Tibial nerve (tissue), 4 donors: ENCODE measurements at places on chromosomes 6 and 20. TPM values are rescaled to one million over a fixed set of nuclear protein-coding genes. Genes with fewer than 3 reads are reported as not detected.
A peak's percentile ranks its signal among the peaks of the same experiment; 100 is the strongest.

BPIFB6 gene
- total RNA-seq, result not detected

CTAGE9 gene
- total RNA-seq, result not detected

DNA sequence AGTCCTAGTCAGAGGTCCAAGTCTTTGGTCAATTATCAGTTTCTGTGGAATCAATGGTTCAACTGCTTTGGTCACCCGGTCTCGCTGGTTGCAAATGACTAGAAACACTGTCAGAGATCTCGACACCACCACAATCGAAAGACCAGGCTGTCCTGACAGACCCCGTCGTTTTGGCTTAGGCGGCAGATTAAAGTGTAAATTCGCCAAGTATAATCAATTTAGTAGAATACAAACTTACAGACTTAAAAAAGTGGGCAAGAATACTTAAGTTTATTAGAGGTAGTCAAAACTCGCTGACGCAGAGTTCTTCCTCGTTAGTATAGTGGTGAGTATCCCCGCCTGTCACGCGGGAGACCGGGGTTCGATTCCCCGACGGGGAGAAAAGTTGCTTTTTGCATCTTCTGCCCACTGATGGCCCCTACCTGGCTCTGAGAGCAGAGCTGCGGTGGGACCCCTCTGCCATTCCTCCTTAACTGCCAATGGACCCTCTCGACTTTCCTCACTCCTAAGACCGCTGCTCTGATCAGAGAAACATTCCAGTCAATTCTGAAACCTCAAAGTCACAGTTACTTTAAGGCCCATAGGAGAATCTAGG lies 30.6 kb upstream of the ZNF184 start:
- peak overlapping the region; percentile 28 for H3K4me3 ChIP-seq
- H3K4me1 ChIP-seq, result no peaks in the 10 kb centered on the region
- DNase-seq, result peak; percentile 31
- no peaks in the 10 kb centered on the region for H3K36me3 ChIP-seq

DNA sequence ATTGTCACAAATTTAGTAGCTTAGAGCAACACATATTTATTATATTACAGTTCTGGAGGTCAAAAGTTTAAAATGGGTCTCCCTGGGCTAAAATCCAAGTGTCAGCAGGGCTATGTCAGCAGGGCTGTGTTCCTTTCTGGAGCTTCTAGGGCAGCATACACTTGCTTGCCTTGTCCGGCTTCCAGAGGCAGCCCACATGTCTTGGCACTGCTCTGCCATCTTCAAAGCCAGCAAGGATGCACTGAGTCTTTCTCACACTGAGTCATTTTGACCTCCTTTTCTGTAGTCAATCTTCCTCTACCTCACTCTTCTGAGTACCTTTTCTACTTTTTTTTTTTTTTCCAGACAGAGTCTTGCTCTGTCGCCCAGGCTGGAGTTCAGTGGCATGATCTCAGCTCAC lies 39.0 kb downstream of the ADGRF4 start:
- no peak overlapping the region for H3K4me3 ChIP-seq
- H3K36me3 ChIP-seq, result no peaks in the 10 kb centered on the region
- no peaks in the 10 kb centered on the region for H3K27me3 ChIP-seq
- H3K4me1 ChIP-seq, result no peaks in the 10 kb centered on the region
- no peak overlapping the region for H3K27ac ChIP-seq

DNA sequence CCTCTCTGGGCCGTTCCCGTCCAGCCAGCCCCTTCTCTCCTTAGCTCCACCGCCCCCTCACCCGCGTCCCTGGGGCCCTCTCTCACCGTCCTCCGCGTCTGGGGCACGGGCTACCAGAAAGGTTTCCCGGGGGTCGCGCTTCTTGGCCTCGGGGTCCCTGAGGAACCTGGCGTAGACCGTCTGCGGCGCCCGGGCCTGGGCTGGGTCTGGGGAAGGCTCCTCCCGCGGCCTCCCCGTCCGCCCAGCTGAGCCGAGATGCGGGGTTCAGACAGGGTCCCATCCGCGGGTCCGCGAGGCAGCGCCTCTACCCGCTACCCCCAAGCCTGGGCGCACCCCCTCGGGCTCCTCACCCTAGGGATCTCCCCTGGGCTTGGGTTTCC lies 1.1 kb downstream of the TULP1 start:
- no peaks in the 10 kb centered on the region for H3K36me3 ChIP-seq
- no peaks in the 10 kb centered on the region for H3K27me3 ChIP-seq
- DNase-seq, result no peak
- no peak overlapping the region for H3K4me3 ChIP-seq
- H3K4me1 ChIP-seq, result peaks cover 11% of the 10 kb centered on the region
- H3K27ac ChIP-seq, result no peak overlapping the region

LATS1 gene
- total RNA-seq, result 21.0 TPM

DNA sequence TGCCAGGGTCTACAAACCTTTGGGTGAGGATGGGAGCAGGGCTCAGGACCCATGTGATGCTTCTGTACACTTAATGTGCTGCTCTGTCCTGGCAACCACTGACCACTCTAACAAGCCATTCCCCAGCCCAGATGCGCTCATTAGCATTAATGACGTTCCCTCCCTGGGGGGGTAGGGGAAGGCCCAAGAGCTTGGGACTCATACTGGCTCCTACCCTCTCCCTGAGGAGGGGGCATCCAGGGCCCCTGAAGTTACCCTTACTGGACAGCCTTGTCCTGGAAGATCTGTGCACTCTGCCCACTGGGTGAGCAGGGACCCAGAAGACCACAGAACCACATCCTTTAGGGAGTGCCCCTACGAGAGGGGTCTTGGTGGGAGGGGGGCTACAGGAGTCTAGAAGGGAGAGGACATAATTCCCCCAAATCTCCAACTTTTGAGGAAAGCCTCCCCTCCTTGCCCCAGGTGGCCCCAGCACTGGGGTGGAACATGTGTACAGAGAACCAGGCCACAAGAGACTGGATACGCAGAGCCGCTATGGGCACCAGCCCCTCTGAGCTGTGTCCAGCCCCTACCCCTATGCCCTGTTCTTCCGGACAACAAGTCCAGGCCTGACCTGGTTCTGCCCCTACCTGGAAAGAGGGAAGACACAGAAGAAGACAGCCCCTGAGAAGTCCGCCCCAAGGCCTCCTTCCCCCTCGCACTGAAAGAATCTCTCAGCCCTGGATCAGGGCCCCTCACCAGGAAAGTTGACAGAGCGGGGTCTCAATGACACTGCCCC lies 1.4 kb downstream of the TEAD3 start:
- H3K36me3 ChIP-seq, result no peaks in the 10 kb centered on the region
- DNase-seq, result no peak
- peak overlapping the region; percentile 93 for H3K27ac ChIP-seq
- H3K4me1 ChIP-seq, result no peaks in the 10 kb centered on the region
- no peaks in the 10 kb centered on the region for H3K27me3 ChIP-seq

GRCh38 chr6:132910759-132911158 lies 96.4 kb downstream of the RPS12 start:
- no peaks in the 10 kb centered on the region for H3K27me3 ChIP-seq
- no peak overlapping the region for H3K4me3 ChIP-seq
- DNase-seq, result no peak

DNA sequence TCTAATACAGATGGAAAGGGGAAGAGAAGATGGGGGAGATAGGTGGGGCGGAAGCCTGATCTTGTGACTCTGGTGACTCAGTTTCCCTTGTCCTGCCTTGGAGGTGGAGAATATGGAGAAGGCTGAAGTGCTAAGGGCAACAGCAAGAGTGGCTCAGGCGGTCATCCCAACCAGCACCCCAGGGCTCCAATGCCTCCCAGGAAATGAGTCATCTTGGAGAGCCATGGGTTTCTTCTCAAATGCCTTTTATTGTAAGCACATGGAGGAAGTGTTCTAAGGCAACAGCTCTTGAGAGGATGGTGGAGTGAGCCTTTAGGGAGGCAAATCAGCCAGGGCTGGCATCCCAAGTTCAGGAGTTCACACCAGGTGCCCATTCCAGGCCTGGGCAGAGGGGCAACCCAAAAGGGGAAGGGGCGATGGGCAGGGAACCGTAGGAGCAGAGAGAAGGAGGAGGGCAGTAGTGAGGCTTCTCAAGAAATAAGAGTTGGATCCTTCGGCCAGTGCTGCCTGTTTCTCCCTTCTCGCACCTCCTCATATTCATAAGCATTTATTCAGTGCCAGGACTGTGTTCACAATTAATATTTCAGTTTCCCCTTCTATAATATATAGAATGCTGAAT lies 13.2 kb upstream of the AHCY start:
- DNase-seq, result no peak
- H3K36me3 ChIP-seq, result no peaks in the 10 kb centered on the region
- peaks cover 9% of the 10 kb centered on the region for H3K4me1 ChIP-seq
- H3K27ac ChIP-seq, result no peak overlapping the region
- no peaks in the 10 kb centered on the region for H3K27me3 ChIP-seq
- no peak overlapping the region for H3K4me3 ChIP-seq

GRCh38 chr6:2378891-2379652 lies 133.7 kb upstream of the GMDS start:
- no peak for DNase-seq
- peaks cover 7% of the 10 kb centered on the region for H3K4me1 ChIP-seq
- no peaks in the 10 kb centered on the region for H3K27me3 ChIP-seq
- H3K36me3 ChIP-seq, result no peaks in the 10 kb centered on the region
- H3K27ac ChIP-seq, result no peak overlapping the region
- no peak overlapping the region for H3K4me3 ChIP-seq

DNA sequence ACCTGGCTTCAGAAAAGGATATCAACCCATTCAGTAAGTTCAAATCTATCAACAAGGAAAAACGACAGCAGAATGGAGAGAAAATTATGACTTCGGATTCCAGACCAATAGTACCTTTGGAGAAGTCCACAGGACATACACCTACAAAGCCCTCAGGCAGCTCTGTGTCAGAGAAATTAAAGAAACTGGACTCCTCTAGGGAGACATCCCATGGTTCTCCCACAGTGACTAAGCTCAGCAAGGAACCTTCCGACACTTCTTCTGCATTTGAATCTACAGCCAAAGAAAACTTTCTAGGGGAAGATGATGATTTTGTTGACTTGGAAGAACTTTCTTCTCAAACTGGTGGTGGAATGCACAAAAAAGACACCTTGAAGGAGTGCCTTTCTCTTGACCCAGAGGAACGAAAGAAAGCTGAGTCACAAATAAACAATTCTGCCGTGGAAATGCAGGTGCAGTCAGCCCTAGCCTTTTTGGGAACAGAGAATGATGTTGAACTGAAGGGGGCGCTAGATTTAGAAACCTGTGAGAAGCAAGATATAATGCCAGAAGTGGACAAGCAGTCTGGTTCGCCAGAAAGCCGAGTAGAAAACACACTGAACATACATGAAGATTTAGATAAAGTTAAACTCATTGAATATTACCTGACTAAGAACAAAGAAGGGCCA lies 67.4 kb upstream of the HINT3 start:
- DNase-seq, result no peak
- no peak overlapping the region for H3K27ac ChIP-seq
- no peaks in the 10 kb centered on the region for H3K27me3 ChIP-seq
- H3K4me1 ChIP-seq, result no peaks in the 10 kb centered on the region
- peaks cover 73% of the 10 kb centered on the region for H3K36me3 ChIP-seq
- H3K4me3 ChIP-seq, result no peak overlapping the region

DNA sequence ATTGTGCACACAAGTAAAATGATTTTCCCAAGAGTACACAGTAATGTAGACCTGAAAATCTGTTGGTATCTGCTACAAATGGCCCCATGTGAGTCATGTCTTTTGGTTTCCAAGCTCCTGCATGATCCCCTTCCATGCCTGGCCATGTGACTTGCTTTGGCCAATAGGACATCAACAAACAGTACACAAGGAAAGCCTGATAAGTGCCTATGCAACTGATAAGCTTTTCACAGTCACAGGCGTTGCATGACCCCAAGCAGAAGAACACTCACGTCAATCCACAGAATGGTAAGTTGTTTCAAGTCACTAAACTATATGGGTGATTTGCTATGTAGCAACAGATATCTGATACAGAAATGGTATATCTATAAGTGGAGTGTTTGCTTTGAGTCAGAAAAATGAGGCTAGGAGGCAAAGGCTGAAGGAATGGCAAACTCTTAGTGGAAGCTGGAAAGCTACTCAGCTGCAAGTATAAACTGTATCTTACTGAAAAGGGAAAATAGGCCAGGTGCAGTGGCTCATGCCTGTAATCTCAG lies 160.1 kb upstream of the BEND3 start:
- H3K27me3 ChIP-seq, result no peaks in the 10 kb centered on the region
- no peaks in the 10 kb centered on the region for H3K4me1 ChIP-seq
- DNase-seq, result no peak
- H3K27ac ChIP-seq, result no peak overlapping the region

- H3K36me3 ChIP-seq, result no peaks in the 10 kb centered on the region
- H3K4me3 ChIP-seq, result no peak overlapping the region
- no peaks in the 10 kb centered on the region for H3K4me1 ChIP-seq
- no peaks in the 10 kb centered on the region for H3K27me3 ChIP-seq
- DNase-seq, result no peak
These were observed 52.8 kb upstream of the VSTM2L start for GRCh38 chr20:37850036-37850592.

- H3K36me3 ChIP-seq, result no peaks in the 10 kb centered on the region
- H3K4me1 ChIP-seq, result peaks cover 30% of the 10 kb centered on the region
- DNase-seq, result no peak
- no peak overlapping the region for H3K27ac ChIP-seq
- no peaks in the 10 kb centered on the region for H3K27me3 ChIP-seq
These were observed 149.4 kb upstream of the B3GAT2 start for GRCh38 chr6:71106276-71106675.

DNA sequence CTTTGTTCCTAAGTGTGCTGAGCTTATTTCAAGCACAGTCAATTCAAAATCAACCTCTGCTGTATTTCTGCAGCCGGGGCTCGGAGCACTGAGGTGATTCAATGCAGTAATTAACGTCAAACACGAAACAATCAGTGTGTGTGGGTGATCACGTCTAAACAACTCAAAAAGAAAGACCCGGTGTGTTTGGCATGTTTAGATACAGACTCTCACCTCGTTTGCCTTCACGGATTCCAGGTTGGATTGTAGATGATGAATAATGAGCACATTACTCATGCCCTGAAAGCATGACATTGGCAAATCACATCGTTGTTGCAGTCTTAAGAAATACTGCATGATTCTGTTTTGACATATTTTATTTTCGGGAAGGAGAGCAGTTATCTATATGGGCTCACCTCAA lies 231.0 kb downstream of the QKI start:
- H3K36me3 ChIP-seq, result no peaks in the 10 kb centered on the region
- H3K4me3 ChIP-seq, result no peak overlapping the region
- H3K4me1 ChIP-seq, result no peaks in the 10 kb centered on the region
- H3K27ac ChIP-seq, result no peak overlapping the region
- no peak for DNase-seq

GRCh38 chr6:18263418-18264218 lies 712 bp downstream of the DEK start:
- no peaks in the 10 kb centered on the region for H3K36me3 ChIP-seq
- no peak for DNase-seq
- H3K4me1 ChIP-seq, result peaks cover 45% of the 10 kb centered on the region
- H3K27ac ChIP-seq, result peak overlapping the region; percentile 99
- H3K4me3 ChIP-seq, result peak overlapping the region; percentile 94
- H3K27me3 ChIP-seq, result no peaks in the 10 kb centered on the region

- H3K4me3 ChIP-seq, result no peak overlapping the region
- H3K27me3 ChIP-seq, result no peaks in the 10 kb centered on the region
- H3K36me3 ChIP-seq, result no peaks in the 10 kb centered on the region
- H3K27ac ChIP-seq, result no peak overlapping the region
- H3K4me1 ChIP-seq, result no peaks in the 10 kb centered on the region
These were observed 119.0 kb upstream of the PRSS16 start for GRCh38 chr6:27128311-27129094.

DNA sequence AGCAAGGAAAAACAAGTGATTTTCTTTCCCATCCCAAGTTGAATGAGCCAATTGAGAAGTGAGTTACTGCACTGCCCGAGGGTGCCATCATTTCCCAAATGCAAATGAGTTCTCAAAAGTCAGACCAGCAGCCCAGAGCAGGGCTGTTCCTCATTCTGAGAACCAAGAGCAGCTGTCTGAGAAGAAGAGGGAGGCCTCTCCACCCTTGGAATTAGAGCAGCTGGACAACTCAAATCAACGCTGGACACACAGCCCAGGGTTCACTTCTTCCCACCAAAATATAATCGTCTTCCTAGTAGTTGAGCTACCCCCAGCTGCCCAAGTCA lies 4.6 kb upstream of the PREX1 start:
- no peak overlapping the region for H3K27ac ChIP-seq
- H3K4me3 ChIP-seq, result no peak overlapping the region
- DNase-seq, result no peak
- no peaks in the 10 kb centered on the region for H3K27me3 ChIP-seq
- peaks cover 12% of the 10 kb centered on the region for H3K4me1 ChIP-seq

MTFR2 gene
- total RNA-seq, result 0.30 TPM
